Thoracic aorta endothelial cell (primary cell): ENCODE measurements at places on chromosomes 2 and 18. TPM values are rescaled to one million over a fixed set of nuclear protein-coding genes. Genes with fewer than 3 reads are reported as not detected.

The UNC80 gene
- not detected in 2 replicates for total RNA-seq

The KIDINS220 gene
- total RNA-seq: 72.3 and 91.6 TPM in 2 replicates

The ZNF397 gene
- total RNA-seq: 4.7 and 6.5 TPM in 2 replicates

The CNGA3 gene
- total RNA-seq: under 0.01 TPM in 1 of 2 replicates, not detected in the other

The DNAJC5G gene
- total RNA-seq: not detected in 2 replicates

The RNF138 gene
- total RNA-seq: 42.8 and 53.1 TPM in 2 replicates

The ZBTB7C gene
- under 0.01 TPM in 1 of 2 replicates, not detected in the other for total RNA-seq

The SIX3 gene
- total RNA-seq: not detected in 2 replicates

The CPLX4 gene
- not detected in 2 replicates for total RNA-seq

The SNTG2 gene
- total RNA-seq: not detected in 2 replicates

The ANKRD12 gene
- total RNA-seq: 28.4 and 28.7 TPM in 2 replicates

The ZNF514 gene
- 10.2 and 10.8 TPM in 2 replicates for total RNA-seq

The SLC19A3 gene
- total RNA-seq: 0.40 and 0.86 TPM in 2 replicates

The CNOT11 gene
- total RNA-seq: 63.7 and 69.9 TPM in 2 replicates

The CDK15 gene
- not detected in 2 replicates for total RNA-seq

The SH3RF3 gene
- 4.9 and 7.3 TPM in 2 replicates for total RNA-seq

The B3GNT7 gene
- 0.13 and 0.50 TPM in 2 replicates for total RNA-seq

The DSC3 gene
- total RNA-seq: under 0.01 and 0.22 TPM in 2 replicates

The ABCG5 gene
- total RNA-seq: not detected in 2 replicates

The HOXD11 gene
- total RNA-seq: not detected in 2 replicates

The FOXI3 gene
- total RNA-seq: not detected in 2 replicates

The ST8SIA3 gene
- not detected in 2 replicates for total RNA-seq

The IL36A gene
- total RNA-seq: not detected in 2 replicates

The MYCN gene
- 1.2 and 3.2 TPM in 2 replicates for total RNA-seq

The CDK5R2 gene
- not detected in 2 replicates for total RNA-seq

The TMEM185B gene
- 38.2 and 43.4 TPM in 2 replicates for total RNA-seq

The C2orf80 gene
- total RNA-seq: not detected in 2 replicates

The ZNF513 gene
- 7.4 and 10.7 TPM in 2 replicates for total RNA-seq

The FEV gene
- not detected in 2 replicates for total RNA-seq

The CDH7 gene
- not detected in 2 replicates for total RNA-seq

The TRABD2A gene
- total RNA-seq: 0.66 and 5.1 TPM in 2 replicates

The FBXO11 gene
- 85.9 and 111 TPM in 2 replicates for total RNA-seq

The COLEC12 gene
- total RNA-seq: 10.1 and 30.2 TPM in 2 replicates

The MYO3B gene
- under 0.01 TPM in 1 of 2 replicates, not detected in the other for total RNA-seq

The BOK gene
- 28.6 and 35.9 TPM in 2 replicates for total RNA-seq

The RND3 gene
- 48.4 and 85.4 TPM in 2 replicates for total RNA-seq
